ENCODE measurements at places on chromosomes 12 and 14. TPM values are rescaled to one million over a fixed set of nuclear protein-coding genes. Genes with fewer than 3 reads are reported as not detected.

DNA sequence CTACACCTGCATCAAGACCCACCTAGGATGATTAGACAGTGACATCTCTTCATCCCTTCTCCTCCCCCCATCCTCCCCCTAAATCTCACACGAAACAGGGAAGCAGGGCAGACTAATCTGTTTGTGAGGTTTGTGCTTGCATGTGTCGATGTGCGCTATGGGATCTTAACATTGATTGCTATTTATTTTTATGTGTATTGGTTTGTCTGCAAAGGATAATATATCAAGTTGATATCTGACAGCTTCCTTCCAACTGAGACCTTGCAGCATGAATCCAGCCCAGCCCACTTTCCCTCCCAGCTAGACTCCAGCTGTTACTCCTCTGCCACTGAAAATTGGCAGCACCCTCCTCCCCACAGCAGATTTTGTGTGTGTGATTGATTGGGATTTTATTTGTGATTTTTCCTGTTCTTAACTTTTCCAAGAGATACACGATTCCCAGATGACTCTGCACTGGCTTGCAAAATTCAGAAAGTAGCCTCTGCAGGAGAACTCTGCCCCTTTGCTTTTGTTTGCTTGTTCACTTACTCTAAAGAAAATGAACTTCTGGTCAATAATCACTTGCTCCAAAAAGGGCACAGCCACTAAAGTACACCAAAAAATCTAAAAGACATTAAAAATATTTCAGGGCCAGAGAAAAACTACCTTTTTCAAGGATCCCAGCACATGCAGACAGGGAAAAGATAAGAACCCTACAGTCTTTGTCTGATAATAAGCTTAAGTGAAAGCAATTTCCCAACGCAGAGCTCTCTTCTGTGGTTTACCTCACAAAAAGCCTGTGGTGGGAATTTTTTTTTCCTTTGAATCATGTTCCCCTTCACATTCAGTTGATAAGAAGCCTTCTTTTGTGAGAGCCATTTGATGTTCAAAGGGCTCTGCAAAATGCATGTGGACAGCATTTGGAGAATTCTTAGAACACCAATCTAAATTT, 222.1 kb downstream of the RPS29 start:
- no peak for DNase-seq

GRCh38 chr12:124921200-124922031, 7.0 kb upstream of the UBC start:
- DNase-seq, result peak; percentile 75

NOC4L gene
- polyA plus RNA-seq, result 9.3 TPM

- DNase-seq, result no peak
Measured at GRCh38 chr14:56992332-56992820, 182.1 kb upstream of the OTX2 start.

GRCh38 chr12:107396991-107397390, 288.6 kb upstream of the PWP1 start:
- no peak for DNase-seq

Data from right lung (tissue), 10 donors.